ENCODE measurements at places on chromosomes 5 and 9.

DNA sequence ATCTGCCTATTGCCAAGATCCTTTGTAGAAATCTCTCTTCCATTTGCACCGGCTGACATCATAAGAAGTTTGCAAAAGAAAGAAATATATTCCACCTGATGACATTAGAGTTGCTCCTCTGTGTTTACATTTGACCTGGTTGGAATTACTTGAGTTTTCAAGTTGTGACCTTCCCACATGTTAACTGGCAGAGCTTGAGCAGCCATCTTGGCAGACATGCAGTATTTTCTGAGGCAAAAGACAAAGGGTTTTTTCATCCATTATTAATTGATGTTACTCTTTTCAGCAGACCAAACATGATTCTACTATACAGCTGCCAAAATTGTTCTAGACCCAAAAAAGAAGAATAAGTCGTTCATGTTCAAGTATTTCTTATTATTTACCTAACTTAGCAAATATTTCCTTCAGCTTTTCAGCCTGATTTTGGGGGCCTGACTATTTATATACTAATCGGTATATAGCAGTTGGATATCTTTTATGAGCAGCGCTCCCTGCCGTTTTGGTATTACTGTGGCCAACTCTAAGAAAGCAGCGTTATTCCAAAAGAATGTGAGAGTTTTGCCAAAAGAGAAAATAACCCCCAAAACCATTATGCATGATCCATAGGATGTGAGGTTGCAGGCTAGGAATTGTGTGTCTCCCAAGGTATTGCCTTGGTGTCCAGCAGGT is 212.9 kb downstream of the PBX3 start:
- no peak overlapping the region for H3K27ac ChIP-seq
- H3K4me1 ChIP-seq: peaks cover 7% of the 10 kb centered on the region
- no peaks in the 10 kb centered on the region for H3K36me3 ChIP-seq
- no peak for DNase-seq

- no peak for DNase-seq
- H3K27me3 ChIP-seq: no peaks in the 10 kb centered on the region
- H3K27ac ChIP-seq: no peak overlapping the region
- H3K36me3 ChIP-seq: no peaks in the 10 kb centered on the region
- peaks cover 55% of the 10 kb centered on the region for H3K4me1 ChIP-seq
Measured at GRCh38 chr9:76758476-76758875, 5.8 kb upstream of the PCA3 start.

DNA sequence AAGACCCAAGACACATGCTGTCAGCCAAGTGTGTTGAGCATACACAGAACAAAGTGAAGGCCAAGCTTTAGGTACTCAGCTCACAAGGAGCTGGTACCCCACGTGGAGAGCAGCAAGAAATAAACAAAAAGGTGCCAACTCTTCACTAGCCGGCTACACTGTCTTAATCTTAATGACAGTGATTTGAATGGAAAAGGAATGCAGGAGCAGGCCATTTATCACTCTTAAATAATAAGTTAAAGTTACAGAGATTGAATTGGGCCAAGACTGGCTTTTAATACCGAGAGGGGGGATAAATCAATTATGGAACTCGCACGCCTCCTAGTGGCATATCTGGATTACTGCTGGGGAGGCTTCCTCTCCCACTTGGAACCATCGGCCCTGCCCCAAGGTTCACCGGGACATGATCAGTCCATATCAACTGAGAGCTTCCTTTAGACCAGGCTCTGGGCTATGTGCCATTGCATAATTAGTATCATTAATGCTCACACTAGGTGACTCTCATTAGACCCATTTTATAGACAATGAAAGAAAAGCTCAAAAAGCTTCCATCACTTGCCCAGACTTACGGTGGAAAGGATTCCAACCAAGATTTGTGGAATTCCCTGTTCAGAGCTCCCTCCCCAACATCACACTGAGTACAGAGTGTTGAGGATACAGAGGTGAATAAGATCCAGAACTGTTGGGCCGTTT is 94.0 kb downstream of the ACTL7B start:
- H3K27me3 ChIP-seq: no peaks in the 10 kb centered on the region
- H3K36me3 ChIP-seq: no peaks in the 10 kb centered on the region
- H3K4me3 ChIP-seq: no peak overlapping the region
- peaks cover 3% of the 10 kb centered on the region for H3K4me1 ChIP-seq
- no peak overlapping the region for H3K27ac ChIP-seq

GRCh38 chr9:69744688-69745380 is 15.0 kb downstream of the PTAR1 start:
- no peak overlapping the region for H3K27ac ChIP-seq
- no peaks in the 10 kb centered on the region for H3K36me3 ChIP-seq
- no peak for DNase-seq
- peaks cover 7% of the 10 kb centered on the region for H3K4me1 ChIP-seq

DNA sequence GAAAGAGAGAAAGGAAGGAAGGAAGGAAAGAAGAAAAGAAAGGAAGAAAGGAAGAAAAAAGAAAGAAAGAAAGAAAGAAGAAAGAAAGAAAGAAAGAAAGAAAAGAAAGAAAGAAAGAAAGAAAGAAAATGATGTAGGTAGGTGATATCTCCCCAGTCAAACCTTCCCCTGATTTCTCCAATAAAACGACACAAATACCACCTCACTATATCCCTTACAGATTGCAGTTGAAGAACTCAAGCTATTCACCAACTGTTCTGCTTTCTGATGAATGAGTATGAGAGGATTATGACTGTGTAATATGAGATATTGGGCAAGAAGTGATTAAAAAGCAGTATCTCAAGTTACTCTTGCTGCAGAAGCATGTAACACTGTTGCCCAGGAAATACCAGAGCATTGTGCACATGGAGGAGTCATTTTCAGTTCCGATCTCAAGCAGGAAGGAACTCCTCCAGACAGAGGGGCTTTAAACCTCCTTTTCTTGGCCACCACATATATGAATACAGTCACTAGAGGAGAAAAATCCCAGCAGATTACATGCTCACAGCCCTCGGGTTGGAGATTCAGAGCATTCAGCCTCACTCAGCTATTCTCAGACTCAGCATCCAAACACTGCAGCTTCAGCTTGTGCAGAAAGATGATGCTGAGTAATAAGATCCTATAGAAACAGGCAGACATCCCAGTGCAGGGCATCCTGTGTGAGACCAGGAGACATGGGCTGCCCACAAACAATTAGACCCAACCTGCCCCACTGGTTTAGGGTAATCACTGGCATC is 61.4 kb downstream of the UGCG start:
- H3K27me3 ChIP-seq: no peaks in the 10 kb centered on the region
- peak; percentile 54 for DNase-seq
- peaks cover 31% of the 10 kb centered on the region for H3K4me1 ChIP-seq

GRCh38 chr5:159953609-159954008 is 37.3 kb downstream of the ADRA1B start:
- no peaks in the 10 kb centered on the region for H3K36me3 ChIP-seq
- H3K4me1 ChIP-seq: no peaks in the 10 kb centered on the region
- no peak overlapping the region for H3K4me3 ChIP-seq
- H3K27me3 ChIP-seq: no peaks in the 10 kb centered on the region

GRCh38 chr5:54868511-54869483 is 116.6 kb downstream of the ESM1 start:
- H3K4me3 ChIP-seq: no peak overlapping the region
- peaks cover 5% of the 10 kb centered on the region for H3K27me3 ChIP-seq
- H3K4me1 ChIP-seq: peaks cover 3% of the 10 kb centered on the region
- H3K36me3 ChIP-seq: no peaks in the 10 kb centered on the region
- DNase-seq: no peak

DNA sequence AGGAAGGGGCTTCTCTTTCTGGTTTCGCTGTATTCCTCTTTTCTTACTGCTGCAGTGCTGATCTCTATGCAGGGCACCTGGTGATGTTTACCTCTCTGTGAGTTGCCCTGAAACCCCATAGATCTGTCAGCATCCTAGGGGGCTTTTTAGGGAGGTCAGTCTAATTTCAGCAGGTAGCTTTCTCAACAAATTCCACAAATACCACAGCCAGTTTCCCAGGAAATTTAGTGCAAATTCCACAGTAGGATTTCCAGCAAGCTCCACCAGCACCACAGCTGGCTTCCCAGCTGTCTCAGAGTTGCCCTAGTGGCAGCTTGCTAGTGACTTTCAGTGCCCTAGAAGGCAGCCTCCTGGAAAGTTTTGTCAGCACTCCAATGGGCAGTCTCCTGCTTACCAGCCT is 379.1 kb upstream of the SMC2 start:
- no peak overlapping the region for H3K27ac ChIP-seq
- DNase-seq: no peak
- H3K27me3 ChIP-seq: no peaks in the 10 kb centered on the region
- H3K4me1 ChIP-seq: no peaks in the 10 kb centered on the region

DNA sequence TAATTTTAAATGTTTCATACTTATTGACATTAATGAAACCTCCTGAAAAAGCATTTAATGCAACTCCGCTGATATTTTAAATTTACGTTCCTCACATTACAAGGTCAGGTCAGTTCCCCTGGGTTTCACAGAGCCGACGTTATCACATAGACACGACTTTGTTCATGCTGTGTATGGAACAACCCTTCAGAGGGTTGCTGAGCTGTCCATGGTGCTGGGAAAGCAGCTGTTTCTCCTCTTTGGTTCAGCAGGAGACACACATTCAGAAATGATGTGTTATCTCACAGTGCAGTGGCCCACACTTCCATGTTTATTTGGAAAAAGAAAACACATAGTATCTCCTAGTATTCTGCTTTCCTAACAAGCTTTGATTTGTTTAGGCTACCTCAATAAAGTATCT is 53.5 kb downstream of the PPP2R2B start:
- no peak overlapping the region for H3K27ac ChIP-seq
- no peaks in the 10 kb centered on the region for H3K36me3 ChIP-seq
- H3K27me3 ChIP-seq: no peaks in the 10 kb centered on the region
- no peak for DNase-seq

DNA sequence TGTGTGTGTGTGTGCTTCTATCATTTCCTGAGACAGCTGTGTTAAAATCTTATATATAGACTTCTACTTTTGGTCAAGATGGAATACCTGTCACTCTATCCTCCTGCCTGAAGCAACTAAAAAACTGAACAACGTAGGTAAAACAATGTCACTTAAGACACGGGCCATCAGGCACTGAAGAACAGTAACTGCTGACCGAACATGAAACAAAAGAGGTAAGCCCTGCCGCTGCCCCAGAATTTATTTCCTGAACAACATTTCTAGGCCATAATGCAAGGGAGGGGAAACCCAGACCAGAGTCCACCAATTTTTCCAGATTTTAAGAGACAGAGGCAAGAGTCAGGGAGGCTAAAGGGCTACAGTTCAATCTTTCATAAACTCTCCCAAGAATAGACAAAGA is 156.0 kb downstream of the CDC42SE2 start:
- no peak for DNase-seq
- peaks cover 22% of the 10 kb centered on the region for H3K36me3 ChIP-seq
- no peak overlapping the region for H3K27ac ChIP-seq

DNA sequence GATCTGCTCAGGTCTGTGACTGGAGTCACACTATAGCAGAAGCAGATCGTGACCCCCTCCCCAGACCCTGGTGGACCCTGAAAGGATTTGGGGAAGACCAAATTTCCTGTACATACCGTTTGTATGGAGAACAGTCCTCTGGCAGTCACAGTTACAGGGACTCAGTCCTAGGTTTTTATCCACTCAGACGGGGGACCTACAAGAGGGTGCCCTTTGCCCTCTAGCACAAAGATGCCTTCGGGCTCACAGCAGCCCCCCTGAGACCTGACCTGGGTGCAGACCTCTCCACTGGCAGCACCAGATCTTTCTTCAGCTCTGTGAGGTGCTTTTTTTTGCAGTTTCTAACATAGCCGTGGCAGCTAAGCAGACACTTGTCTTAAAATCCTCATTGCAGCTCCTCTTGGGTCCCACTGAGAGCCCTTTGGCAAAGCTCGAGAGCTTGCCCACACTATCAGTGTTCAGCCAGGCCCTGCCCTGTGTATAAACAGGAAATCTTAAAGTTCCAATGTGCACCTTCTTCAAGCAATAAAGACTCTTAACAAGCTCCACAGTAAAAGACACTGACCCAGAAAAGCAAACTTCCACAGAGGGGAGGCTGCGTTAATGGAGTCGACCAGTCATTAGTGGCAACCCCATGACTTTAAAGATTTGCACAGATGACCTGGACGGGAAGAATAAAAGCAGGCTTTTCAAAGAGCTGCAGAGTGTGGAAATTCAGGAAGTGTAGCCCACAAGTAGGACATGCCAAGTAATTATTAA is 71.8 kb upstream of the LHFPL2 start:
- peaks cover 40% of the 10 kb centered on the region for H3K4me1 ChIP-seq
- no peaks in the 10 kb centered on the region for H3K27me3 ChIP-seq
- H3K27ac ChIP-seq: no peak overlapping the region
- H3K36me3 ChIP-seq: no peaks in the 10 kb centered on the region

DNA sequence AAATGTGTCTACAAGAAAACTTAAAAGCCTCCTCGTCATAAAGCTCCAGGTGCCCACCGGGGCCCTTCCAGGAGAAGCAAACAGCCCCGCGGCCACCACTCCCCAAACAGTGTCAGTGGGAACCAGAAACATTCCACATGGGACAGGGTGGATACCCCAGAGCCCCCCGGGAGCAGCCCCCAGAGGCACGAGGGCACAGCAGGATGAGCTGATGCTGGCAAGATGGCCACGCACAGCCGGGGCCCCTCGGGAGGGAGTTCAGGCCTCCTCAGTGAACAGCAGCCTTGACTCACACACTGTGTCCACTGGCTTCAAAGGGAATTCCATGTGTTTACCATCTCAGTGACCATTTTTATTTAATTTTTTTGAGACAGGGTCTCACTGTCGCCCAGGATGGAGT is 10.5 kb downstream of the EXD3 start:
- H3K27me3 ChIP-seq: no peaks in the 10 kb centered on the region
- H3K4me3 ChIP-seq: no peak overlapping the region
- no peak for DNase-seq
- no peaks in the 10 kb centered on the region for H3K36me3 ChIP-seq
- no peak overlapping the region for H3K27ac ChIP-seq

DNA sequence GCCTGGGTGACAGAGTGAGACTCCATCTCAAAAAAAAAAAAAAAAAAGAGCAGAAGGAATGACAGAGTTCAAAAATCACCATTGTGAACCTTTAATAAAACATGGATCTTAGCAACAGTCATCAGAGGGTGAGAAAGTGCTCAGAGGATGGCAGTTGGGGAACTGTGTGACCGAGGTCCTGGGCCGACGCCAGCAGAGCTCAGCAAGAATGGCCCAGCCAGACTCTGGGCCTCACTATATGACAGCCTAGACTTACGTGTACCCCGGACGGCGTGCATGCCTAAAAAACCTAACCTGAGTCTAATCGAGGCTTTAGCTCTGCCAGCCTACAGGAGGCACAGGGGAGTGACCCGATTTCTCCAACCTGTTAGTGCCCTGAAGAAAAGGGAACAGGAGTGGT is 64.3 kb downstream of the MVB12B start:
- H3K36me3 ChIP-seq: no peaks in the 10 kb centered on the region
- no peak overlapping the region for H3K4me3 ChIP-seq
- no peaks in the 10 kb centered on the region for H3K27me3 ChIP-seq
- DNase-seq: no peak
- no peak overlapping the region for H3K27ac ChIP-seq

GRCh38 chr5:154276973-154277331 is 86.4 kb downstream of the GALNT10 start:
- no peaks in the 10 kb centered on the region for H3K27me3 ChIP-seq
- H3K4me1 ChIP-seq: peaks cover 29% of the 10 kb centered on the region
- no peak overlapping the region for H3K4me3 ChIP-seq
- no peak for DNase-seq
- no peaks in the 10 kb centered on the region for H3K36me3 ChIP-seq

DNA sequence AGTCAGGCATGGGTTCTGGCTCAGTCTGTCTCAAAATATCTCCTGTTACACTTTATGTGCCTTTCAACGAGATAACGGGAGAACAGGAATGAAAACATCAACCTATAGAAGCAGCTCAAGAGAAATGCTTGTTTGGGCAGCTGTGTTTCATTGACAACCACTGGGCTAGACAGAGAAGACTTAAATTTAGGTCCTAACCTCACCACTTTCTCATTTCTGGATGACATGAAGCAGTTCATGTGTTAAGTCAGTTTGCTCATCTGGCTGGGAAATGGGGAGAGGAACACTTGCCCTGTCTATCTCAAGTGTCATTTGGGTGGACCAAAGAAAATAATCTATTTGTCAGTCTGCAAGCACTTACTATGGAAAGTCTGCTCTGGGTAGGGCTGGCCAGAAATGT is 66.7 kb upstream of the PCA3 start:
- H3K4me1 ChIP-seq: no peaks in the 10 kb centered on the region
- H3K27me3 ChIP-seq: no peaks in the 10 kb centered on the region
